Left ventricle myocardium superior (tissue), 1 donor: ENCODE measurements at places on chromosomes 3 and 15. TPM values are rescaled to one million over a fixed set of nuclear protein-coding genes. Genes with fewer than 3 reads are reported as not detected.
A peak's percentile ranks its signal among the peaks of the same experiment; 100 is the strongest.

COX17 gene
- 177 TPM for total RNA-seq

KCNAB1 gene
- total RNA-seq: 2.4 TPM

ISL2 gene
- total RNA-seq: not detected

THPO gene
- total RNA-seq: 0.37 TPM

FBLN2 gene
- 53.8 TPM for total RNA-seq

BMF gene
- 3.2 TPM for total RNA-seq

TMCO5A gene
- not detected for total RNA-seq

- no peak for DNase-seq
Observed at GRCh38 chr3:136844724-136845123, 17.3 kb upstream of the NCK1 start.

DNA sequence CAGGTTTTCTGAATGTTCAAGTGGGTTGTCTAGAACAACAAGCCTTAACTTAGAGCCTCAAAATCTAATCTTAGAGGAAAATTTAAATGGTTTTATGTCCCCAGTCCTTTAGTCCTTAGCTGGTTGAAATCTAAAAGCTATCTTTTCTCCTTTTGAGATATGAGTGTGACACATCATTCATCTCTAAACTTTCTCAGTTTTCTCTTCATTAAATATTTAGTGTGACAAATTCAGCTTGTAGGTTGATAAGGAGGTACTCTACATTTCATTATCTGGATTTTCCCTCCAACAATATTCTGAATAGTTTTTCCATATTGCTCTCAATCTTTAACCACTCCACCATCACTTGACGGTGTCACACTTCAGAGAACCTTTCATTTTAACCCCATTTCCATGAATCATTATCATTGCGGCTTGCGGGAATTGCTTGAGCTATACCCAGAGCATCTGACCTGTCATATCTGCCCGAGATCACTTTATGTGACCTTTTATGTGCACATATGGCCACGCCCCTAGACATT is 16.1 kb upstream of the ATP8B4 start:
- DNase-seq: no peak

- DNase-seq: no peak
Observed at GRCh38 chr3:73479325-73479724, 145.4 kb downstream of the PDZRN3 start.

GRCh38 chr15:50377867-50378751 is 23.1 kb upstream of the GABPB1 start:
- DNase-seq: no peak

GRCh38 chr15:32718227-32718820 is 520 bp downstream of the GREM1 start:
- DNase-seq: no peak

DNA sequence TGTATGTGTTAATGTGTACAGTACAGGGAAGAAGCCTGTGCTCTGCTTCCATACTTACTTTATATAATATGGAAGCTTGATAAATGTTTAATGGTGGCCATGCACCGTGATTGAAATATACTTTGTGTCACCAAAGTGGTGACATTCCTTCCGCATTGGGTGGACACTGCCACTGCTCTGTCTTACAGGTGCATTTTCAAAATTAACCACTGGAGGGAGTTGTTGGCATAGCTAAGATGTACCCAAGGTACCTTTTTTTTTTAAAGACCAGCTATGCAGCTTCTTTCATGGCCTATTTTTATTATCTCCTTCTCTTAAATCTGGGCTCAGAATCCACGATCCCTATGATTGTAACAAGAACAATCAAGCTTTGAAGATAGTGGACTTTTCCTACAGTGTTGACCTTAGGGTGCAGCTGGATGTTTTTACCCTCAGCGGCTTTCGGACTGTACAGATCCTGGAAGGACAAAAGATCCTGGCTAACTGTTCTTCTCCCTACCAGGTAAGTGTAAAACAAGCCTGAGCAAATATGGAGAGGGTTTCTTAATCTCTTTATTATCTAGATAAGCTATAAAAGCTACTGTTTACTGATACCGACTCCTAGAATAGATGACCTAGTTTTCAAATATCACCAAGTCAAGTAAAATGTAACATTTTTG is 21.6 kb upstream of the PAK6 start:
- no peak for DNase-seq

GRCh38 chr3:192408647-192409200 is 318.6 kb downstream of the FGF12 start:
- DNase-seq: peak; percentile 28

GRCh38 chr3:126498929-126499328 is 18.6 kb downstream of the UROC1 start:
- DNase-seq: no peak

DNA sequence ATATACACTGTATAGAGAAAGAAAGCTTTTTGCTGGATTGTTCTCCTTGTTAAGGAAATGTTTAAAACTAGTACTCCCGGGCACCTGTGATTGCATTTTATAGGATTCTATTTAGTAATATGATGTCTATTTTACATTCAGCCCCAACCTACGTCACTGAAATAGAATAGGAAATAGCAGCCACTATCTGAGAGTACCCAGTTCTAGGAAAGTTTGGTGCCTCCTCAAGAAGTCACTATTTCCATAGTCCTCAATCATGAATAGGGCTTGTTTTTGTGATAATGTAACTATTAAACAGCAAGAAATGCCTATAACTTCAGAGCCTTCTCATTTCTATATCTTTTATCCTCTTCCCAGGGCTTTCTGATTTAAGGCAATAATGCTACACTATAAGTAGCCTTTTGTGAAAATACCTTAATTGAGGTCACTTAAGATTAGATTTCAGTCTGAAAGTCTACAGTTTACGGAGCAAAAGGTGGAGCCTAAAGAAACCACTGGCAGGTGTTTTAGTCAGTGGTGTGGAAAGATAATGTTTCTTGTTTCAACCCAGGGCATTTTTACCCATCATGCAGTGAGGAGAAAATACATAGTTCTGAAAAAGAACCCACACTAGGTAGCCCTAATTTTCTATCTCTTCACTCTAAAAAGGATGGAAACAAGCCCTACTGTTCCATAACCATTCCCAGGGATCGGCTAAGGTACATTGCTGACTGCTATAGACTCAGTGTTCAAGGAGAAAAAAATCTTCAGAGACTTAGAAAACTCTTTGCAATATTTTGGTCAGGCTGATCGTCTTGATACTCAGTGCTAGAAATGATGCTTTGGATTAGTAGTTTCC is 38.7 kb downstream of the TIGIT start:
- no peak for DNase-seq

GRCh38 chr3:186732169-186732766 is 15.1 kb downstream of the KNG1 start:
- DNase-seq: no peak

GRCh38 chr3:49844464-49845183 is 11.7 kb downstream of the TRAIP start:
- no peak for DNase-seq

- no peak for DNase-seq
Observed at GRCh38 chr3:139548801-139549200, 9.3 kb upstream of the RBP1 start.

DNA sequence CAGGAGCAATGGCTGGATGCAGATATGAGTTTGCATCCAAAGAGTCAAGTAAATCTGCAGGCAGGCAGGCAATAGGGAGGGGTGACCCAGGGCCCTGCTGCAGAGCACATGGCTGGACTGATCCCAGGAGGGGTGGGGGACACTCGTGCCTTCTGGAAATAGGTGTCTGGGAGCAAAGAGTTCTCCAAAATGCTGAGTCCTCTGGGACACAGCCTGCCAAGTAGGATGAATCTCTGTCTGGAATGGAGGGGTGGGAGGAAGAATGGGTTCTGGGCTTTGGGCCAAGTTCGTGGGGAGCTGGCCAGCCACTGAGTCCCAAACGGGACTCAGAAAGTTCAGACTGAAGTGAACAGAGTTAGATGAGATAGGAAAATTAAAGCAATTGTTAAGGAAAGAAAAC is 214.5 kb downstream of the MTHFS start:
- DNase-seq: peak; percentile 59

DNA sequence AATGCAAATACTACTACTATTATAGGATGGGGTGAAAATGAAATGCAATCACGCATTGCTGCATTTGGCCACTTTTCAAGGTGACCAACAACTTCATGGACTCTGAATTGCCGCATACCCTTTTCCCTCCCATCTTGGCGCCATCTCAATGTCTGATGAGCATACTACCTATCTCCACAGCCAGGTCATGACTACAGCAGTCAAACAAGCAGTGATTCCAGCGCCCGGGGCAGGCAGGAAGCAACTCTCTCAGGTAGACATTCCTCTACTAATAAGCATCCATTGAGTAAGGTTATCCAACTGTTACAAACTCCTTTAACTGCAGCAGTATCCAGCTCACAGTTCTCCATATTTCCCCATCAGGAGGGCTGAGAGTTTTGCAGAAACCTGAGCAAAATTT is 155.4 kb downstream of the ADAMTS17 start:
- no peak for DNase-seq

GRCh38 chr3:24683633-24684384 is 189.2 kb upstream of the THRB start:
- no peak for DNase-seq

DNA sequence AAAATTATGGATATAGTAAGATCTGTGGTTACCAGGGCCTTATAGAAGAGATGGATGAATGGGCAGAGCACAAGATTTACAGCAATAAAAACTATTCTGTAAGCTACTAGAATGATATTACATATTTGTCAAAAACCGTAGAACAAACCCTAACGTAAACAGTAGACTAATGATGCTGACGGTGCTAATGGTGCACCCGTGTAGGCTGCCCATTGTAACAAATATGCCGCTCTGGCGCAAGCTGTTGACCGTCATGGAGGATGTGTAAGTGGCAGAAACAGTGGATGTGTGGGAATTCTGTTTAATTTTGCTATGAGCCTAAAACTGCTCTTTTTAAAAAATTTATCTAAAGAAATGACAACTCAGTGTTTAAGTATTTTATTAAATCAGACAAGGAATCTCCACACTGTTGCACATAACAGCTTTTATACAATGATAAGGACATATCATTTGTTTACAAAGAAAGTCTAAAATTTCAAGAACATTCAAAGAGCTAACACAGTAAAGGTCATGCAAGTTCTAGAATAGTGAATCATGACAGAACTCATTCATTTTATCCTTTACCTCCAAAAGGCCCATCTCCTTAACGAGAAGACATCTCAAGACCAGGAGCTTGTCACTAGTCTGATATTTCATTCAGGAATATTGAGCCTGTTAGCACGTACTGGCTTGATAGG is 32.8 kb downstream of the TFRC start:
- DNase-seq: no peak

GRCh38 chr3:150357923-150358607 is 50.0 kb upstream of the TSC22D2 start:
- DNase-seq: no peak

DNA sequence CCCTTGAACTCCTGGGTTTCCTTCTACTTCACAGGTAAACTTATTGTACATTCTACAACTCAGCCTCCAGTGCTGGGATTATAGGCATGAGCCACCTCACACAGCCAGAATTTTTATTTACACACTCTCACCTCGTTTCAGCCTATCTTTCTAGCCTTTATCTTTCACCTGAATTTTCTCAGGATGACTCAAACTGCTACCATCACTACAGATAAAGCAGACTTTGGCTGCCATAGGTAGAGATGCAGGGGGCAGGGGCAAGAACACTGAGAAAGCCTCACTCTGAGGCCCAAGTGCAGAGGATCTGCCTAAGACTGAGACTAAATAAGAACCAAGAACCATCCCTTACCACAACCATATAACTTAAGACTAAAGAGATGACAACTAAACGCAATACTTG is 59.0 kb downstream of the ETFA start:
- DNase-seq: no peak

- no peak for DNase-seq
Observed at GRCh38 chr3:23723930-23724329, 81.8 kb upstream of the UBE2E1 start.

- no peak for DNase-seq
Observed at GRCh38 chr3:114527036-114527644, 233.3 kb downstream of the TIGIT start.

DNA sequence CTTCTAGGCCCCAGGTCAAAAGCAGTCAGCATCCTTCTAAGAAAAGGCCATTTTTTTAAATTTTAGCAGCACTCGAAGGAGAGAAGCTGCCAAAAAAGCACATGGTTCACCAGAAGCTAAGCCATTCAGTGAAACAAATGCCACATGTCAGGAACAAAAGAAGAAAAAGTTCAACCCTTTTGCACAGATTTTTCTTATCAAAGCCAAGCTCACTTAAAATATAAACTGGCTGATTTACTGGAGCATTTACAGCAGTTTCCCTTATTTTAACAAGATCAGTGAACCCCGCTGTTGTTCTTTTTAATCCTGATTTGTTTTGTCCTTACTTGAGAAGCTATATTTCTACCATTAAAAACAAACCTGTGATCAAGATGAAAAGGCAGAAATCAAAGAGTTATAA is 46.5 kb upstream of the SYNPR start:
- no peak for DNase-seq

GRCh38 chr3:150033721-150034120 is 63.0 kb upstream of the PFN2 start:
- DNase-seq: no peak

DNA sequence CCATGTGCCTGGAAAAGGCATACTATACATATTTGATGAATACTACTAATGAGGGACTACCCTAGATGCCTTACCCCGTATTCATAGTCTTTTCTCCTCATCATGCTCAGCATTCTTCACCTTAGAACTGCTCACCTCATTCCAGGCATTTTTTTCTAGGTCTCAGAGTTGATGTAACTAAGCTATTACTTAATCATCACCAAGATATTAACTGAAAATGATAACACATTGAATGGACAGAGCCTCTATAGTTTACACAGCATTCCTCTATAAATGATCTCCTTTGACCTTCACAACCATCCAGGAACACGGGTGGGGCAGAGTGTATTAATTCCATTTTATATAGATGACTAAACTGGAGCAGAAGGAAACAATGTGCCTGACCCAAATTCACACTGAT is 174.1 kb upstream of the DPH6 start:
- no peak for DNase-seq
